Amniotic stem cell (primary cell): ENCODE measurements at places on chromosomes 1 and 21.

GRCh38 chr1:43622901-43623780 lies 26.8 kb upstream of the KDM4A start:
- DNase-seq, result no peak

DNA sequence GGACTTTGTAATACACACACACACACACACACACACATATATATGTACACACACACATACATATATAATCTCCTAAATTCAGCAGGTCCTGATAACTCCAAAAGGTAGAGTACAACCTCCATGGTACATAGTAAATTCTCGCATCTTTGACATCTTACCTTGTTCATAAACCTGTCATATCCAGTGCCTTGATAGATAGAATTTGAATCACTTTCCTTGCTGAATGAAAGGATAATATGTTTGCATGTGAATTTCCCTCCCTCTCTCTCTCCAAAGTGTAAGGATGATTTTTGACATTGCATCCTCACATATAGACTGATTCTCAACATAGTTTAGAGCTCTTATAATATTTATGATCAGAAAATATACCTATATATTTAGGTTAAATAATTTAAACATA lies 567.1 kb upstream of the ADGRL2 start:
- no peak for DNase-seq

GRCh38 chr1:72777918-72778317 lies 495.6 kb upstream of the NEGR1 start:
- no peak for DNase-seq

DNA sequence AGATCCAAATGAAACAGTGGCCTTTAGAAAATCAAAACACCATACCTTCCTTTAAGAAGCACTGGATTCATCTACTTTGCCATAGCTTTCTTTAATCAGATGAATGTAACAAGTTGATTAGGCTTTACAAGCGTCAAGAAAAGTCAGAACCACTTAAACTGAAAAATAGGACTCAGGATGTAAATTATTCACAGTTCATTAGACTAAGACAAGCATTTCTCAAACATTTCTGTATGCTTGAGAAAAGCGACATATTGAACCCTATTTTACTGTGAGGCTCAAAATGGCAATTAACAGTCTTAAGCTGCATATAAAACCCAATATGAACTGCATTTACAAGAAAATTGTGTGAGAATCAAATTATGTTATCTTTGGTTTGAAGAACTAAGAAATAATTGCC lies 256.7 kb upstream of the SNX7 start:
- no peak for DNase-seq

GRCh38 chr1:203263496-203263895 lies 34.0 kb upstream of the CHIT1 start:
- DNase-seq, result no peak

- DNase-seq, result no peak
Observed at GRCh38 chr1:114482585-114482984, 28.4 kb downstream of the TRIM33 start.

- peak; percentile 64 for DNase-seq
Observed at GRCh38 chr1:76425201-76426145, 350.9 kb downstream of the ST6GALNAC3 start.

- no peak for DNase-seq
Observed at GRCh38 chr1:29396438-29397255, 160.3 kb downstream of the PTPRU start.

DNA sequence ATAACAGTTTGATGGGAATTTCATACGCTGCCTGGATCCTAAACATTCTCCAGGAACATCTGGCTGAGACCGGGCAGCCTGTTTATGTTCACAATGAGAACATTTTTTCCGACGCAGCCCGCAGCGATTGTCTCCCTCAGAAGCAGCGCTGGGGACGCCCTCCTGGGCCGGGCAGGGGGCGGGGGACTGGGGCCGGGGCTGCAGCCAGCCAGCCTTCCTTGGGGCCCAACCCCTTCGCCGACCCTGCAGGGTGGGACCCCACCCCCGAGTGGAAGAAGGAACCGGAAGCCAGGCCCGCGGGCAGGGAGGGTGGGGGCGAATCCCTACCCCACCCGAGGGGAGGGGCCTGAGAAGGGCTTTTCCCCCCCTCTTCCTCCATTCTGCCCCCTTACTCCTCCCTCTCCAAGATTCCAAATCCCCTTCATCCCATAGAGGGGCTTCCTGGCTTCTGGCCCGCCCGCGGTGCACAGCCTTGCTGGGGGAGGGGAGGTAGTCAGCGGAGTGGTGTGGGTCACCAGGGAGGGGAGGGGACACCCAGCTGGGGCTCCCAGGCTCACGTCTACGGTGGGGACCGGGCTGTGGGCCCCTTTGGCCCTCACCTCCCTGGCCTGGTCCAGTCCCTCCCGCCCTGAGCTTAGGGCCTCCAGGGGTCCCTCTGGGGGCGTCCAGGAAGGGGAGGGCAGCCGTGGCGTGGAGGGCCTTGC lies 60.6 kb downstream of the WNT9A start:
- DNase-seq, result no peak

DNA sequence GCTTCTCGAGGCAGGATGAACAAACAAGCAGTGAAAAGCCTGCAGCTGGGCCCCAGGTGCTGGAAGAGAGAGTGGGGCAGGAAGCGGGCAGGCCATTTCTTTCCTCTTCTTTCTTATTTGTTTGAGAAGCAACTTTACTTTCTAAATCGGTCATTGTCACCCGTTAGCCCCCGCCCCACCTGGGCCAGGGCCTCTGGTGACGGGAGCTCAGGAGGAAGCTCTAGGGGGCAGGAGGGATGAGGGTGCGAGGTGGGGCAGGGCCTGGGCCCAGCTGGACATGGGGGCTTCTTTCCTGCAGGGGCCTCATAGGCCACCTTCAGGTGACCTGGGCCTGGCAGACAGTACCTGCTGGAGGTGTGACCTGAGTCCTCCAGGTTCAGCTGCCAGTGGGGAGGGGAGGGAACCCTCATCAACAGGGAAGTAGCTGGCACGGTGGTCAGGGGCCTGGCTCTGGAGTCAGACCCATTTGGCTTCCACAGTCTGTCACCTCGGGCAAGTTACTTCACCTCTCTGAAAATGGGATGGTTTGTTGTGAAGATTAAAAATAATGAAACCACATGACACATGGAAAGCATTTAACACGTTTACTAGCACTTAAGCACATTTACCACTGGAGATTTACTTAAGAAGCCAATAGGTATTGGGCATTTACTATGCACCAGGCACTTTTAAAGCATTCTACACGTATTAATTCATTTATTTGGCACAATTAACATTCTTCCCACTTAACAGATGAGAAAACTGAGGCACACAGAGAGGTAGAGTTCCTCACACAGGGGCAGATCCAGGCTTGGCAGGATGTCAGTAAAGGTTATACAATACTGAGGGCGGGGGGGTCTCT lies 54.1 kb upstream of the ID3 start:
- DNase-seq, result no peak

- DNase-seq, result no peak
Observed at GRCh38 chr1:210394281-210394821, 65.6 kb downstream of the HHAT start.
